Activated CD4-positive, alpha-beta T cell treated with anti-CD3 and anti-CD28 coated beads, Interleukin-2, amount 50 U/mL, for 4 hours (primary cell): ENCODE measurements at places on chromosomes 7 and 10.

DNA sequence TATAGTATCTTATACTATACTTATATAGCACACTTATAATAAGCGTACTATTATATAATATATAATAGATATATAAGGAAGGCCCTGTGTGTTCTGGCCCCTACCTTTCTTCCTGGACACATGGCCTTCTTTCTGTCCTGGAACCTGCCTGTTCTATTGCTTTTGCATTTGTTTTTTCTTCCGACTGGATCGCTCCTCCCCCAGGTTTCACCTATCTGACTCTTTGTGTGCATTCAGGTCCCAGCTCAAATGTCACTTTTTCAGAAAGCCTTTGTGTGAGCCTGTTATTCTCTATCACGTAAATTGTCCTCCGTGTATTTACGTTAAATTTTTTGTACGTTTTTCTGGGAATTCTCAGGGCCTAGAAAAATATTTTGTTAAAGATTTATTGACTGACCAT lies 2.9 kb upstream of the TRIM8 start:
- DNase-seq, result no peak

- DNase-seq, result no peak
Observed at GRCh38 chr7:70782796-70783195, 349.1 kb upstream of the GALNT17 start.

DNA sequence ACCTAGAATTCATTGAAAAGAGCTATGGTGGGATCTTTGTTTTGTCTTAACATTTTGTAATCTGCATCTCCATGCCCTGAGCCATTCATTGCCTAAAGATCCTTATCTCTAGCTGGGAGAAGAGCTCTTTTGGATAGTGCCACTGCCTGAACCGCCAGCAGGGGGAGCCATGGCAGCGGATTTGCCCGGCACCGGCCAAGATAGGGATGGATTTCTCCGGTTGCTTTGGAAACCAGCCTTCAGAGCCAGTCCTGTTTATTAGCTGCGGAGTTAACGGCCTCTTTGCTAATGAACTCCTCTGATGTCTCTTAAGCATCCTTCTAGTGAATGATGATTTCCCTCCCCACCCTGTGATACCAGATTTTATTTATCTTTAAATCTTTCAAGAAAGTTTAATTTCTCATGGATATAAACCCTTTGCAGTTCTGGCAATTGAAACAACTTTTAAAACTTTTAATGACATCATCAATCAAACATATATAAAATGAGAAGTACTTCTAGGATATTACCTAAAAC lies 58.2 kb upstream of the LYZL2 start:
- peak; percentile 83 for DNase-seq

DNA sequence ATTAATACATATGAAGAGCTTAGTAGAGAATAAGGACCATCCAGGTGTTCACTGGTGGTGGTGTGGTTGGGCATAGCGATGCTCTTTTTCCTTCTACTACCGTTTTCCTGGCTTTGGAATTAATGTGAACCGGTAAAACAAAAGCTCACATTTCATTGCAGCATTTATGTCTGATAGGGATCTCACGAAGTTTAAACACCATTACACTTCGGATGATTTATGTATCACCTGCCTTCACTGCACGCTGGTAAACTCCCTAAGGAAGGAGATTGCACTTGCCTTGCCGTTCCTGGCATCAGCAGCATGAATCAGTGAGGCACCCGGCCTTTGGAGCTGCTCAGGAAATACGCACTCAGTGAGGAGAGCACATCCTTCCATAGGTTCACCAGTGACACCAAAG lies 47.5 kb downstream of the WIPF3 start:
- DNase-seq, result no peak

DNA sequence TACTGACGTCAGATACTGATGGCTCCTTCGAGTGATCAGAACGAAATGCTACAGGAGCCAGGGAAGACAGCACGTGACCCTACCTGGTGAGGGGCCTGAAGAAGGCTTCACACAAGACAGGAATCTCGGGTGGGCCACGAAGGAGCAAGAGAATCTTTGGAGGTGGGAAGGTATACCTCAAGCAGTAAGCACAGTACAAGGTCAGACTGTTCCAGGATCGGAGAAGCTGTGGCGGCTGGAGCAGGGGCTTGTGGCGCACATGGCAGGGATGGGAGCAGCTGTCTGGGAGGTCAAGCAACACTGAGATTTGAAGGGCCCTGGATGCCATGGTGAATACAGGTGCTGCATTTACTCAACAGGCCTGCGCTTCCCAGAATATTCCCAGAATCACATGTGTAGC lies 45.4 kb downstream of the C10orf143 start:
- DNase-seq, result no peak

DNA sequence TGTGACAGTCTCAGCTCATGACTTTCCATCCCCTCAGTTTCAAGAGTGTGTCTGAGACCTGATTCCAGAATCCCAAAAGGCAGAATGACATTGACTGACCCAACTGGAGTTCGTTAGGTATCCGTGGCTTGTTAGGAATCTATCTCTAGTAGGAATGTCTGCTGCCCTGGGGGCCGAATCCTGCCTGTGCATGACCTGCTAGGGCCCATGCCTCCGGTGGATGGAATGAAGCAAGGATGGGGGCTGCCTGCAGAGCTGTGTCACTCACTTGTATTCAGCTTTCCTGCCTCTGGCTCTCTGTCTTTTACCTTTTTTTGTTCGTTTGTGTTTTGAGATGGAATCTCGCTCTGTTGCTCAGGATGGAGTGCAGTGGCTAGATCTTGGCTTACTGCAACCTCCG lies 129.5 kb downstream of the SDK1 start:
- DNase-seq, result no peak

DNA sequence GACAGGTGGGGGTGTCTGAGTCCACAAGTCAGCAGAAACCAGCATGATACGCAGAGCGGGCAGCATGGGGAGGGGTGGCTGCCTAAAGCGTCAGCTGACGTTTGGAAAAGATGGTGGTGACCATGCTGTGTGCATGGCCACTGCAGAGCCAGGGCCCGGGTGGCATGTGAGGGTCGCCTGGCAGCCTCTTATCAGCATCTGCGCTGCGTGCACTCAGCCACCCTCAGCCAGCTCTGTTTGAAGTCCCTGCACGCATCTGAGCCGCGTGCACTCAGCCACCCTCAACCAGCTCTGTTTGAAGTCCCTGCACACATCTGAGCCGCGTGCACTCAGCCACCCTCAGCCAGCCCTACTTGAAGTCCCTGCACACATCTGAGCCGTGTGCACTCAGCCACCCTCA lies 61.5 kb downstream of the WDR37 start:
- no peak for DNase-seq

DNA sequence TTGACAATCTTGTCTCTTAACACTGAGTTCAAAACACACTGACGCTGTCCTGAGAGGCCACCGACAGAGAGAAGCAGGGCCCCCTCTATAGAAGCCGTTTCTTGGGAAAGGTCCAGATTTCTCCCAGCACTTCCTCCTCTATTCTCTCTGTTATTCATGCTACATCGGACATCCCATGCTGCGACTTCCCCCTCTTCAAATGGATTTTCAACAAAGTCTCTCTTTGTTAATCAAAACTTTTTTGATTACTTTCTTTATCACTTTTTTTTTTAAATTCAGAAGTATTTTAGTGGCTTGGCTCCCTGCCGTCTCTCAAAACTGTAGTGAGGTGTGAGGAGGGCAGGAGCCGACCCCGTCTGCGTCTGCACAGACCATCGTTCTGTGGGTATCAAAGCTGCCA lies 298.9 kb upstream of the PITRM1 start:
- DNase-seq, result no peak

DNA sequence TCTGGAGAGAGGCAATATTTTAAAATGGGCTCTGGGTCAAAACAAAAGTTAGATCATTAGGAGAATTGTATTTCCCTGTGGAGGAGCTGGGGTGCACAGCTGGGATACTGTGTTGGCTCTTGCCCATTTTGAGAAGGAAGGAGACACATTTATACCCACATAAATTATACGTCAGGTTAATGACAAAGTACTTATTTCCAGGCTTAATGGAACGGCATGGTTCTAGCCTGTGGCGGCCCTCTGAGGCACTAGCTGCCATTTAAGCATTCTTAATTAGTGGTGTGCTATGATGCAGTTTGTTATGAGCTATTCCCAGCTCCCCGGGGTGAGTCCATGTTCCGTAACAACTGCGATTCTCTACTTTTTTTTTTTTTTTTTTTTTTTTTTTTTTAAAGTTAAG lies 193.5 kb downstream of the SEC23IP start:
- no peak for DNase-seq

GRCh38 chr10:86403183-86403797 lies 36.7 kb upstream of the GRID1 start:
- DNase-seq, result no peak

DNA sequence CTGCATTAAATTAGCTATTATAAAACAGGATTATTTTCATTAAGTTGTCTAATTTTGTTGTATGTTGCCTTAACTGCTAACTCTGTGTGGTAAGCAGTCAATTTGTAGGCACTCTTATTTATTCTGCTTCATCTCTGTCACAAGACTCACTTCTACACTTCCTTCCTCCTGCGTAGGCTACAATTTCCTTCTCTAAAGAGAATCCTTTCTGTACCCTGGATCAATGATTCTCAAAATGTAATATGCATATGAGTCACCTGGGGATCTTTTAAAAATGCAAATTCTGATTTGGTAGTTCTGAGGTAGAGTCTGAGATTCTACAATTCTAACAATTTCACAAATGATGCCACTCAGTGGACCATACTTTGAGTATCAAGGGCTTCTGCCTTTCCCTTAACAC lies 4.4 kb upstream of the UBE2D1 start:
- DNase-seq, result no peak

DNA sequence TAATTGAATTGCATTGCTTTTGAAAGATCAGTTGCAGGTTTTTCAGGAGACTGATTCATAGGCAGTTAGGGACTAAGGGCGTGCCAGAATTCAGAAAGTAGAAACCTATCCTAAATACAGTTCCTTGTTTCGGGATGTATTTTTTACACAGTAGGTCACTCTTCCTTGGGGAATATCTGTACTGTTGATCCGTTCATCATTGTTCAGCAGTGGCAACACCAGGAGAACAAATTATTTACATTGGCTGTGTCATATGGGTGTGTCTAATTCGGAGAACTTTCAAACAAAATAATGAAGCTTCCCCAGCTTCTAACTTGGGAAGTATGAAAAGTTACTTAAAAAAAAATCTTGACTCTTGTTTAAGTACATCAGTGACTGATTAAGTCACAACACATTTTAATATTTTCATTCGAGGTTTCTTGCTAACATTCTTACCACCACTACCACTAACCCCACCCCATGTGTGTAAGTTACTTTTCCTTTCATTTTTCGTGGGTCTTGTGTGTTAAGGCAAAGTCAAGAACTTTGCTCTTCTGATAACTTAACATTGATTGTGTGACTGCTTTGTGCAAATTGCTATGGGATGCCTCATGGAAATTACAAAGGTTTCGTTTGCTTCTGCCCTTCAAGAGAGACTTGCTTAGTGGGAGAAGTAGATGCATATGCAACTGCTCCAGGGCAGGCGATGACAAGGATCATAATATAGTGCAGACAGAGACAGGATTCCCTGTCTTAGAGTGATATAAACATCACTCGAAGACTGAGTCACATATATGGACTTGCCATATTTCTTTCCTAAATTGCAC lies 43.8 kb upstream of the RPA3 start:
- no peak for DNase-seq

DNA sequence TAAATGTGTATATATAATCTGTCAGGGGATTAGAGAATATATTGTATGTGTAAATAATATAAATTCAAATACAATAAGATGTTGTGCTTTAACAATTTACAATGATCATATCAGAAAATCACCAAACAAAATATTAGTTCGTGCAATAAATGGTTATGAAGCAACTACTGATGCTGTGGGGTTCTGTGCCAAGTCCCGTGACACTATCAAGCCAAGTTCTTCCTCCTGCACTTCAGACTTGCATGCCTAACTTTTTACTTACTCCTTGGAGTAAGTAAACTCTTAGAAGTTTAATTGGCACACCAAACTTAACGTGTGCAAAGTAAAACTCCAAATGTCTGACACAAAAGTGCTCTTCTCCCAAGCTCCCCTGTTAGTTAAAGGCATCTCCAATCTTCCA lies 26.5 kb upstream of the TMEM254 start:
- DNase-seq, result no peak

- DNase-seq, result no peak
Observed at GRCh38 chr7:77504951-77505350, 32.1 kb upstream of the PTPN12 start.
